Activated CD8-positive, alpha-beta memory T cell treated with anti-CD3 and anti-CD28 coated beads for 1 hour (primary cell): ENCODE measurements at places on chromosomes 6 and 20.

DNA sequence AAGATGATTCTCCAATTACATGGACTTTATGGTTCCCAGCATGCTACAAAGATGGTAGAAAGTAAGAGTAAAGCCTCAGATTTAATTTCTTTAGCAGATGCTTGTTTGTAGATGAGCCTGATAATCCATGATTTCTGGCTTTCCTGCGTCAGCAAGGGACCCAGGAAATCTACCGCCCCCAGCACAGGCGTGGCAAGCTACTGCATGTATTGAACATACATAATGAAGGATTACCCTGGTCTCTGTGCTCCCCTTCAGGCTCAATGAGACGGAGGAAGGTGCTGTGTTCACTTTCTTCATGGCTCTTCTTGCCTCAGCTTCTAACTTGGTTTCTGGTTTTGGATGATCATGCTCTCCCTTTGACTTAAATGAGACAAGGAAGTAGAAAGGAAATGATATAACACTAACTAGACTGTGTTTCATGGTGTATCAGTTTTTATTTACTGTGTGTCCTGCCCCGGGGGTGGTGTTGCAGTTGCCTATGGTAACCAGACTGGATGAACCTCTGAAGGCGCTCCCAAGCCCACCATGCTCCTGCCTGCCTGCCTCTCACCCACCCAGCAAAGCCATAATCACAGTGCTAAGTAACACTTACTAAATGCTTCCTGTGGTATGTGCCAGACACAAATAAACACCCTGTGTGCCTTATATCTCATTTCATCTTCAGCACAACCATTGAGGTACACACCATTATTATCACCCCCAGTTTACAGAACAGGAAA lies 17.9 kb downstream of the GCM1 start:
- no peak for DNase-seq

DNA sequence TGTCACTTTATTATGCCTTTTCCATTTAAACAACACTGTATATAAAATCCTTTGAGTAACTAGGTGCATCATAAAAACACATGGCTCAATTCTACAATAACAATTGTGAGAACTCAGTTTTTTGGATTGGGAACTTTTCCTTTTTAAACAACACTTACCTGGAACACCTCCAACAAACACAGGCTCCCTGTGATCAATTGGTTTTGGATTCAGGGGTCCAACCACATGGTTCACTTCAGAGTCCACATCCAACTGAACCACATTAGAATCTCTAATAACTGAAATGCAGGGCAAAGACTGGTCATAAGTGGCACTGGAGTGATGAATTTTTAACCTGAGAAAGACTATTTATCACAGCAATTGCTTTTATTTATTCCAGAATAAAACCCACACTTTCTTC lies 26.5 kb downstream of the FAM229B start:
- no peak for DNase-seq

DNA sequence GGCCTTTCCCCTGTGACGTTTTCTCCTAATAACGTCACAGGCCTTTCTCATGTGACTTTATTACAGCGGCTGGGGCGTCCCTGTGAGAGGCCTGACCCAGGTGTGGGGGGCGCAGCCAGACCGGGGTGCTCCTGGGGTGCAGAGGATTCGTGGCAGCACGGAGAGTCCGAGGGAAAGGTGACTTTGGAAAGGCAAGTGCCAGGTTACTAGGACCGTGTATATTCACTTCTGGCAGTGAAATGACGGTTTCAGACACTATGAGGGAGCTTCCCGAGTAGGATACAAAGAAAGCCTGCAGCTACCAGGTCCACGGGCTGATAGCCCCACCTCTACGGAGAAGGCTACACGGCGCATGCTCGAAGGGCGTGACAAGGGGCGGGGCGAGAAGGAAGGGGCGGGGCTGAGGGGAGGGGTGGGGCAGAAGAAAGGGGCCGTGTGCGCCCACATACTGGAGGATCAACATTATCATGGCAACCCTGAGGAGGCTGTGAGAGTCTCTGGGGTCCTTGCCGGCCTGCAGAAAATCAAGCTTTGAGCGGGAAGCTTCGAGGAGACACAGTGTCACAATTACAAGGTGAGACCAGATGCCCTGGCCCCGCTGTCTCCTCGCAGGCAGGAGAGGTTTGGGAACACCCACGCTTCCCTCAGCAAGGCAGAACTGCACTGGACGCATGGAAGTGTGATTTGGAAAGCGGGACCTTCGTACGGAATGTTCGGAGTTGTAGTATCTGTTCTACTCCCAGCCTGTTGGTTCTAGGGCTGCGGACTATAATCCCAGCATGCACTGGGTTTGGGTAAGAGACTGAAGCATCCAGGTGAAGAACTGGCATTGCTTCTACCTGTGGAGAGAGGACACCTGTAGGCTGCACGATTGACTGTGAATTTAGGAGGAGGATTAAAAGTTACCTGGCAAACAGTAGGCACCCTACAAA lies 54.4 kb upstream of the ZNF337 start:
- DNase-seq, result peak; percentile 33

DNA sequence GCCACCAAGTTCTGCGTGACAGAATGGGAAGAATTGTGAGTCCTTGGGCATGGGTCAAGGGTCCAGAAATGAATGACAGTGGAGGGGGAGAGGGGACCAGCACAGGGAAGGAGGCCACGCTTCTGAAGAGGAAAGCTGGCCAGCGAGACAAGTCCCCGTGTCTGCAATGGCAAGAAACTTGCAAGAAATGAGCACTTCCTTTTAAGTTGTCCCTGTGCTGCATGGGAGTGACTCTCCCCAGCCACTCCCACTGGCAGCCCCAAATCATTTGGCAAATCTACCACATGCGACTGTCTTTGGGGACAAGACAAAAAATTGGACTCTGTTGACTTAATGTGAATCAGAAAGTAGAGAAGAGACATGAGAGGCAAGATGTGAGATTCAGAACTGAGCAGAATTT lies 242.2 kb upstream of the RREB1 start:
- DNase-seq, result no peak

GRCh38 chr6:25918083-25918683 lies 12.3 kb downstream of the SLC17A2 start:
- DNase-seq, result no peak

- no peak for DNase-seq
These were observed 87.7 kb downstream of the CDH22 start for GRCh38 chr20:46220455-46221207.

DNA sequence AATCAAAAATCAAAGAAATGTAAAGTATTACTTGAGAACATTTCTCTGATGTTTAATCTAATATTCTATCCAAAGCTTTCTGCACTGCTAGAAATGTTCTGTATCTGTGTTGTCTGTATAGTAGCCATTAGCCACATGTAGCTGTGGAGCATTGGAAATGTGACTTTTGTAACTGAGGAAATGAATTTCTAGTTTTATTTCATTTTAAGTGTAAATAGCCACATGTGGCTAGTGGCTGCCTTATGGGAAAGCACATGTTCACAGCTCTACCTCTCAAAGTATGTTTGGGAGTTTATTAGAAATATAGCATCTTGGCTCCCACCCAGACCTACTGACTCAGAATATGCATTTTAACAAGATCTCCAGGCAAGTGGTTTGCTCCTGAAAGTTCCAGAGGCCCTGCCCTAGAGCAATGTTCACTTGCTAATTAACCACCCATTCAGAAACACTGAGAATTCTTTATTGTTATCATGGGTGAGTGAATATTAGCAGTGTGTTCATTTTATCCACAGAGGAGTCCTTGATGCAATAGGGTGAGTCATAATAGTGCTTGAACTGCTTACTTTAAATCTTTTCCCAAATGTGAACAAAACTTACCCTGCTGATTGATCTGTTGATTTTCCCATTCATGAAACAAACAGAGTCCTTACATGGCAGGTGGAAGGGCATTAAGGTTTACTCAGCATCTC lies 282.7 kb downstream of the PLCB1 start:
- DNase-seq, result no peak

GRCh38 chr6:119442776-119443184 lies 93.2 kb upstream of the MAN1A1 start:
- no peak for DNase-seq

GRCh38 chr6:121917263-121917829 lies 481.9 kb downstream of the GJA1 start:
- DNase-seq, result no peak

- DNase-seq, result no peak
These were observed 127.5 kb downstream of the PKHD1 start for GRCh38 chr6:51959744-51960383.

DNA sequence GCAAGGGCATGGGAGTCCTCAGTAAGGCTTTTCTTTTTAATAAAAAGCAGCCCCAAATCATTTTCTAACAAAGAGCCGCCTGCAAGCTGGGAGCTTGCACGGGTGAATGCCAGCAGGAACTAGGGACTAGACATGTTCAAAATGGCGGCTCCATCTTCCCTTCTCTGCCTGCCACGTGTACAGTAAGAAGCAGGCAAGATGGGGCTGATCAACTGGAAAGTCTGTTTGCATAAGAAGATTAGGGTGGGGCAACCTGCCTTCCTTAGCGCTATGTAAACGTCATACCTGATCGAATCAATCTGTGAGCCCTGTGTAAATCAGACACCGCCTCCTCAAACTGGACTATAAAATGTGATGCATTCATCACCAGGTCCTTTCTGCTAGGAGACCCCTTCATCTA lies 299.4 kb upstream of the SOX4 start:
- no peak for DNase-seq

DNA sequence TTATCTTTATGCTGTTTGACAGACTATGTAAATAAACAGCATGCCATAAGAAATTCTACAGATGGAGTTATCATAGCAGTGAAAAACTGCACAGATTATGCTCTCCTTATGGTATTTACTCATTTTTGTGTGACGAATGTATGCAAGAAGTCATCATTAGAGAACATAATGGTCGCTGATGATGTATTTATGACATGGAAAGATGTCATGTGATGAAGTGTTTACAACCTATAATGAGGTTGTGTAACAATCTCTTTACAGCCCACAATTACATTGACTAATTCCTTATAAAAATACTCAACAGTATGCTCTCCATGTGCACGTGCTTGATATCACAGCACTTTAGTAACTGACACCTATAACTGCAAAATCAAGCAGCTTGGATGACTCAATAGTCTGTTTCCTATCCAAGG lies 192.4 kb downstream of the BMP2 start:
- DNase-seq, result no peak

GRCh38 chr6:90256698-90257485 lies 39.8 kb downstream of the BACH2 start:
- no peak for DNase-seq

DNA sequence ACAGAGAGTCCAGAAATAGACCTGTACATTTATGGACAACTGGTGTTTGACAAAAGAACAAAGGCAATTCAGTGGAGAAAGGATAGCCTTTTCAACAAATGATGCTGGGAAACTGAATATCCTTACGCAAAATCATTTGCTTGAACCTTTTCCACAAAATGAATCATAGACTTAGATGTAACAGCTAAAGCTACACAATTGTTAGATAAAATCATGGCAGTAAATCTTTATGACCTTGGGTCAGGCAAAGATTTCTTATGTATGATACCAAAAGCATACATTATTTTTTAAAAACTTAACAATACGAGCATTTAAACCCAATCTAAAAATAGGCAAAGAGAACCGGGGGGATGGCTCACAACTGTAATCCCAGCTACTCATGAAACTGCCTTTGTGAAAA lies 73.5 kb upstream of the DST start:
- DNase-seq, result no peak

- no peak for DNase-seq
These were observed 219.5 kb downstream of the BTBD9 start for GRCh38 chr6:38420207-38420606.

GRCh38 chr6:97864366-97864765 lies 581.4 kb upstream of the MMS22L start:
- no peak for DNase-seq

DNA sequence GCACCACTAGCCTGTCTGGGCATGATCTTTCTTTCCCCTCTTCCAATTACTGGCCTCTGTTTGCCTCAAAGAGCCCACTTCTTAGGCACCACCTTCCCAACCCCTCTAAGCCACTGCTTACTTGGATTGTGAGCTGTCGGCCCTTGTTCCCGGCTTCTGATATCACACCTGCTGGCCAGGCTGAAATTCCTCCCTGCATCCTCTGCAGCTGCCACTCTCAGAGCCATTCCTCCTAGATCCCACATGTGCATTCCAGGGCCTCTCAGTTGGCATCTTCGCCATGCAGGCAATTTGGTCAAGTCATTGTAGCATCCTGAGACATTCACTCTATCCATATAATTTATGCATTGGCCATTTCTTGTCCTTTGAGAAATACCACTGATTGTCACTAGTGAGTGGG lies 135.9 kb downstream of the OLIG3 start:
- no peak for DNase-seq

GRCh38 chr6:101394936-101395335 lies 1.4 kb downstream of the GRIK2 start:
- DNase-seq, result no peak

DNA sequence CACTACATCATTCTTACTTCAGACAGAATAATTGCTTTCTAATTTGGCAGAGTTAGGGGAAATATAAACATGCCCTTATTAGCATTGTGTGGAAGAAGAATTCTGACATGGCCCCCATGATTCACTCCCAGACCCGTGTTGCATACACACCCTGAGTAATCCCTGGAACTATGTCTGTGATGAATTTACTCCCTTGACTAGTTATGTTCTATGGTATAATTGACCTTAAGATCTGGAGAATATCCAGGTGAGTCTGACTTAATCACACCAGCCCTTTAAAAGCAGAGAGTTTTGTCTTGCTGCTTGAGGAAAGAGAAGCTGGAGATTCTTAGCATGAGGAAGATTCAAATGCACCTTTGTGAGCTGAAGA lies 262.9 kb downstream of the SOX4 start:
- no peak for DNase-seq

DNA sequence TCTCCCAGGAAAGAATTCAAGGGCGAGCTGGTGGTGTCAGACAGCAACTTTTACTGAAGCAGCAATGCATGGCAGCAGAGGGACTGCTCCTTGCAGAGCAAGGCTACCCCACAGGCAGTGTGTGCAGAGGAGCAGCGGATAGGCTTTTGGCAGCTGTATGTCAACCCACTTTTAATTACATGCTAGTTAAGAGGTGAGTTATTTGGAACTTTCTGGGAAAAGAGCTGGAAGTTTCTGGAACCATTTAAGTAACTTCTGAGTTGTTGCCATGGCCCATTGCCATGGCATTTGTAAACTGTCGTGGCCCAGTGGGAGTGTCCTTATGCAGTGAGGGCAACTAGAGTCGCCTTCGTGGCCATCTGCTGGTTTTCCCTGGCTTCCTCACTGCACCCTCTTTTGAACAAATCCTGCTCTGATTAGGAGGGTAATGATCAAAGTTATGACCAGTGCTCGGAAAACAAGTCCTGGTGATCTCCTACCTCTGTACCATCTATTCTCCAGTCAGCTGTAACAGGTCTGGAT lies 34.0 kb downstream of the BPIFB4 start:
- DNase-seq, result no peak

DNA sequence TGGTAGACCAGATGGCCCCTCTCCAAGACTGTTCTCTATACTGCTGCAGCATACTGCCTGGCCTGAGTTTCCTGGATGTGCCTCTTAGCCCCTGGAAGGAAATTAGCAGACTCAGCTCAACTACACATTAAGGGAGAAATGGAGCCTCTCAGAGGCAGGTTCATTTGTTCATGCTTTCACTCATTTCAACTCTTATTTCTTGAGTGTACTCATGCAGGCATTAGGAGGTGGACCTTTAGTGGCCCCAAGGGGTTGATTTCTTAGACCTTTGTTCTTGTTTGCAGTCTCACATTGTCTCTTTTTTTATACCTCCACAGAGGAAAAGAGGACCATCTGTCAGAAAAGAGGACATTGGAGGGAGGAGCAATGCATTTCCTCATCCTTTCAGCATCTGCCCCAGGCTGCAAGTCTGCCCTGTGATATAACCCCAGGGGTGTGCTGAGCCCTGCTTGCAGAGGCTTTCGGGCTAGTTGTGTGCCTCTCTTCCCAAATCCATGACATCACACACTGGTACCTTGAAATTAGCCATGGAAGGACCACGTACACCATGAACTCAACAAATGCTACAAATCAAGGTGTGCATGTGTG lies 456.2 kb downstream of the CD83 start:
- no peak for DNase-seq
